Dorsolateral prefrontal cortex (tissue), 122 donors: ENCODE measurements at places on chromosomes 12 and 14. TPM values are rescaled to one million over a fixed set of nuclear protein-coding genes. Genes with fewer than 3 reads are reported as not detected.
A peak's percentile ranks its signal among the peaks of the same experiment; 100 is the strongest.

GRCh38 chr12:102551186-102551585 is 70.8 kb upstream of the IGF1 start:
- no peak for DNase-seq

The DBX2 gene
- total RNA-seq = 3.2 TPM

The TAC3 gene
- 13.6 TPM for total RNA-seq

DNA sequence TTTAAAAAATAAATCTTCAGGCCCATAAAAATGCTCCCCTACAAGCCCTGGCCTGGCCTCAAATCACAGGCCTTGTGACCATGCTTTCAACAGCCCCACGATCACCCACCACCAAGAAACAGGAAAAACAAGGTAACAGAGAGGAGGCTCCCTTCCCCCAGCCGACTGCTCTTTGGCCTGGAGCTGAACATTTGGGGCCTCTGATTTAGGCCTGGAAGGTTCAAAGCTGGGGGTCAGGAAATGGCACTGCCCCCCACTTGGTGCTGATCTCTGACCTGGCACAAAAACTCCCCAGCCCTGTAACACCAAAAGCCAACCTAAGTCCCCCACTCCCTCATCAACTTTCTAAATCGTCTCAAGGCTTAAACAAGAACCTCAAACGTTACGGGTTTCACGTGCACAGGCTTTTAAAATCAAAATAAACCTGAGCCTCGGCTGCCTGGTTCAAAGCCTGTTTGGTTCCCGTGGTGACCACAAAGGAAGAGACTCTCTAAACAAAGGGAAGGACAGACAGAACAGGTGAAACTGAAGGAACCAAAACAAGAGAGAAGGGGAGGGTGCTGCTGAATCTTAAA is 9.0 kb downstream of the ACTN1 start:
- DNase-seq = no peak

DNA sequence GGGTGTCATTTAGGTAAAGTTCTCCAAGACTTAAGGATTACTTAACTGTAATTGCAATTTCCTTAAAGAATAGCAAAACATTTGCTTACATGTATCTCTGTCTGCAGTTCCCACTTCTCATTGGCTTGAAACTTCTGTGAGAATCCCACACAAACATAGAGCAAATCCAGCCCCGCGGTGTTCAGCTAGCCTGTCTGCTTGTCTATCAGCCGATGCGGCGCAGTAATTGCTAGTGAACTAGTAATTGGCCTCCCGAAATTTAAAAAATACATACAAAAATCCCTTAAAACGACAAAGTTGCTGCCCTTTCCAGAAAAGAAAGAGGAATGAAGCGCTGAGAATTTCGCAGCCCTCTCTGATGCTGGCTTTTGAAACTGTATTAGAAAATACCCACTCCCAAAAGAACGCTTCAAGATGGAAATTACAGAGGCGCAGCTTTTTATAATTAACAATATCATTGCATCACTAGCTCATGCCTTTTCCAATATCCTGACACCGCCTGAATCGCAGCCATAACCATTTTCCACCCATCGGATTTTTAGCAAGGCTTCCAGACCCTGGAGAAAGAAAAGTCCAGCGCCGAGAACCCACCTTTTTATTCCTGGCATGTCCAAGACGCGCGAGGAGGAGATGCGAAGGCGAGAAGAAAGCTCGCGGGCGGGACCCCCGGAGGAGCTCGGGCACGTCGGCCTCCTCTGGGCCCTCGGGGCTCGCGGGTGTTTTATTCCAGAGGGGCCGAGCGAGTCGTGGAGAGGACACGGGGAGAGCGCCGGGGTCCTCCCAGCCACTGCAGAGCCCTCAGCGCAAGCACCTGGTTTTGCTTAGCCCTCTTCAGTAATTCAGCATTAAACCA is 646 bp downstream of the FBLN5 start:
- peak; percentile 36 for DNase-seq

DNA sequence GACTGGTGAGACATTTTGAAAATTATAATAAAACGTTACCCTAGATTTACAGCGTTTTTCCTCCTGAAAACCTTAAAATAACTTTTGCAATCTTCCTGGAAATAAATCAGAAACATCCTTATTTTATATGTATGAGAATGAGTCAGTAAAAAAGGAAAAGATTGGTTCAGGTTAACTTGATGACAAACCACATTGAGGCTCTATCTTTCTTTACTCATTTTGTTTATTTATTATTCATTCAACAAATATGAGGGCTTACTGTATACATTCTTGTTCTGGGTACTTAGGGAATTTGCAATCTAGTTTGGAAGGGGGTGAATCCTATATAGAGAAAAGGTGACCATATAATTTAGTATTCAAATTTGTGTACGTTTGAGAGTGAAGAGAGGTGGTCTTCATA is 156.6 kb downstream of the UNC79 start:
- DNase-seq = no peak
